ENCODE measurements at places on chromosomes 5 and 9.

DNA sequence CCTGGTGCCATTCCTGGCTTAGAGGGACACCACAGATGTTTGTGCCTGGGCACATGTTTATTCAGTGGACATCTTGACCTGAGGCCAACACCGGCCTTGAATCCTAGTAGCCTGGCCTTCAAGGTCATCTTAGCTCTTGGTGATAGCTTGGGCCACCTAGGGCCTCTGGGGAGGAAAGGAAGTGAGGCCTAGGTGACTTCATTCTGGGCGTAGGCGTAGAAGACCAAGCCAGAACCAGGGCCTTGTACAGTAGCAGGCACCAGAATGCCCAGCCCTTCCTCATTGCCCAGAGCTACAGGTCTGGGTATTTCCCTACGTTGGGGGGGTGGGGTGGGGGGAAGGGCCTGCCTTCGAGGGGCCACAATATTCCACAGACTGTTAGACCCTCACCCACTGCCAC, 33.8 kb downstream of the WNK2 start:
- DNase-seq = no peak

DNA sequence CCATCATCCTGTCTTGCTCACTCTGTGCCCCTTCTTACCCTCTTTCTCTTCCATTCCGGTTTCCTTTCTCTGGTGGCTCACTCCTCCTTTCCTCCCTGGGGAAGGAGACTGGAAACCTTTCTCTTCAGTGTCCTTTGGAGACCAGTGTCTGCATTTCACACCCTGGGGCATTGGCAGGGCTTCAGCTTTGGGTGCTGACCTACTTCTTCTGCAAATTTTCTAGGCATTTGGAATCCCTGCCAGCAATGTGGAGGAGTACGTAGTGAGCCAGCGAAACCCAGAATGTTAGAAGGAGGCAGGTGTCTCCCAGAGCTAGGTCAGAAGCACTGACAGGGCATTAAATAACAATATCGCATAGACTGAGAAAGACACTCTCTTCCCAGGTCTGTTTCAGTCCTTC, 122.2 kb downstream of the SLC28A3 start:
- DNase-seq = no peak

DNA sequence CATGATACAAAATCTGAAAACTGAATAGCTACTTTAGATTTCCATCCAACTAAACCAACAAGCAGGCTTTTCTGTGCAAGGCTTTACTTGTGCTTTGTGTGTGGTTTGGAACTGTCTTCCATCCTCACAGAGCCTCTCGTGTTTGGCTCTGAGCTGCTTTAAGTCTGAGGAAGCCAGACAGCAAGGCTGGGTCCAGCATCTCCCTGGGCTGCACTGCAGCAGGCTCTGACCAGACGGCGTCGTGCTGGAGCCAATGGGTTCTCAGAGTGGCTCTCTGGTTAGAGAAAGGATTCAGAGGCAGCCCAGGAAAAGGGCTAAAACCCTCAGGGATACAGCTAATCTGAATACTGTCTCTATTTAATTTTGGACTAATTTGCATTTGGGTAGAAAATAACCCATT, 207.9 kb upstream of the EFNA5 start:
- no peak for DNase-seq

- no peak for DNase-seq
Observed at GRCh38 chr5:54700986-54701578, 183.5 kb downstream of the SNX18 start.

GRCh38 chr5:113205323-113205722, 228.7 kb downstream of the DCP2 start:
- no peak for DNase-seq

GRCh38 chr9:86795047-86795442, 152.3 kb downstream of the GAS1 start:
- no peak for DNase-seq

- DNase-seq = peak; percentile 74
Observed at GRCh38 chr5:132777209-132778069, at the start of gene SEPTIN8. Gene SEPTIN8 (minus strand): TSS chr5:132777239. CDS start chr5:132777137, 102 bp downstream.

- DNase-seq = peak; percentile 49
Observed at GRCh38 chr9:93020771-93021670, 37.5 kb upstream of the SUSD3 start.

DNA sequence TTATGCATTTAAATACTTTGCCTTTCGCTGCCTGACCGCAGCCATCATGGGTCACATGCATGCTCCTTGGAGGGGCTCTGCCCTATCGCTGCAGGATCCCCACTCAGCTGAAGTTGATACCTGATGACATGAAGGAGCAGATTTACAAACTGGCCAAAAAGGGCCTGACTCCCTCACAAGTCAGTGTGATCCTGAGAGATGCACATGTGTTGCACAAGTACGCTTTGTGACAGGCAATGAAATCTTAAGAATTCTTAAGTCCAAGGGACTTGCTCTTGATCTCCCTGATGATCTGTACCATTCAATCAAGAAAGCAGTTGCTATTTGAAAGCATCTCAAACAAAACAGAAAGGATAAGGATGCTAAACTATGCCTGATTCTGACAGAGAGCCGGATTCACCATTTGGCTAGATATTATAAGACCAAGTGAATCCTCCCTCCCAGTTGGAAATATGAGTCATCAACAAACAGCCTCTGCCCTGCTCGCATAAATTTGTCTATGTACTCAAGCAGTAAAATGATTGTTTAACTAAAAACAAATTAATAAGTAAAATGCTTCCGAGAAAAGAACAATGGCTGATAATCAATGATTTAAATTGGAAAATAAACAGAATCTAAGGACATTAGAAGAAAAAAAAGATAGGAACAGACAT, 41.6 kb upstream of the PPP2CA start:
- no peak for DNase-seq

- DNase-seq = no peak
Observed at GRCh38 chr9:12463641-12464040, 229.5 kb upstream of the TYRP1 start.

- DNase-seq = peak; percentile 16
Observed at GRCh38 chr5:124746916-124747790, 714 bp upstream of the ZNF608 start.

DNA sequence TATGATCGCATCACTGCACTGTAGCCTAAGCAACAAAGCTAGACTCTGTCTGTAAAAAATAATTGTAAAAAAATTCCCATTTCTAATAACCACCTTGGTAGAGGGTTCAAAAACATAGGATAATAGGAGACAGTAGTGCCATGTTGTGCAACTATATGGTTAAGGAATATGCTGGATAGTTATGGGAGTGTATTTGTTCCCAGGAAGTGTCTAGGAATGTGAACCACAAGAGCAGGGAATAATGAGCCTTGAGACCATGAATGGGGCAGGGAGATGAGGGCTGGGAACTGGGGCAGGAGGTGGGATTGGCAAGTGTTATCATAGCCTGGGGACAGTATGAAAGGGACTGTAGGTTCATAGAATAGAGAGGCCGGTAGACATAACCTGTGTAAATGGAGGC, 50.4 kb downstream of the RUSC2 start:
- no peak for DNase-seq

- DNase-seq = no peak
Observed at GRCh38 chr9:110308633-110309038, 29.0 kb downstream of the TXNDC8 start.

DNA sequence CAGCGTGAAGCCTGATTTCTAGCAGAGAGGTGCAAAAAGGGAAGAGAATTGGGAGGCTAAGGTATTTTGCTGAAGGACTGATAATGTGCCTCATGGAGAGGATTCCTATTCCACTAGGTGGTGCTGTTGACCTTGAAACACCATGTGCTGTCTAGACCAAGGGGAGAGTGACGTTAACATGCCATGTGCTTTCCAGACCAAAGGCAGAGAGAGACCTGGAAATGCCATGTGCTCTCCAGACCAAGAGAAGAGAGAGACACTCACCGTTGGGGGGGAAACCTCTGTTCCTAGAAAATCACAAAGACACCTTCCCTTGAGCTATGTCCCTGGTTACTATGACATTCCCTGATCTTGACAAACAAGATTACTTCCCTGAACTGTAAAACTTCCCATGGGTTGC, 286.0 kb upstream of the TUSC1 start:
- DNase-seq = no peak

Measured in CD4-positive, alpha-beta T cell (primary cell).